Activated naive CD4-positive, alpha-beta T cell treated with anti-CD3 and anti-CD28 coated beads, Interleukin-2, amount 50 U/mL, for 72 hours (primary cell): ENCODE measurements at places on chromosomes 1 and 21. TPM values are rescaled to one million over a fixed set of nuclear protein-coding genes. Genes with fewer than 3 reads are reported as not detected.

Gene IGSF3
- 1.6 TPM for total RNA-seq

Gene PGD
- total RNA-seq = 59.2 TPM

Gene MTFR1L
- 43.9 TPM for total RNA-seq

Gene RAB25
- total RNA-seq = 0.36 TPM

DNA sequence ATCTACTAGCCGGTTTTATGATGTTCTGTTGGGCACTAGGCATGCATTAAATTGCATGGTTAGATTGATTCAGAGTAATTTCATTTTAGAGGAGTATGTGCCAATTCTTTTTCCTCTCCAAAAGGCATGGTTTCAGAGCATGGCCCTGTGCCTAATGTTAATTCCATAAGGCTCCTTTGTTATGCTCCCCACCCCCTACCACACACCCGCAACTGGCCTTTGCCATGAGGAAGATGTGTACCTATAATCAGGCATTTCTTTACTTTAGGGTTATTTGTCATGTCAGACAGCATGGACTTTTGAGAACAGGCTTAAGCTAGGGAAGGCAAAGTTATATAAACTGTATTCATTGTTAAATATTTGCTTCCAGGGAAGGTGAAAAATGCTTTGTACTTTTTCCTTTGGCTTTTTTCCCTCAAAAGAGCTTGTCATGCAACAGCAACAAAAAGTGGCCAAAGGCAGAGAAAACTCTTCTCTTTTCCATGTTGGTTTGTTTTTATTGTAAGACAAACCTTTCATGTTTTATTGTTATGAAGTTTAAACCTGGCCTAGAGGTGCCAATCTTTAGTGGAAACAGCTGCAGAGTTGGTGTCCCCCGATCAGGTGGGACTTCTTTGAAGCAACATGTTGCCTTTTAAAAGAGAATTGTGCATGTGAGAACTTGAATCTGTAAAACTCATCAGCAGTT is 24.3 kb upstream of the NBL1 start:
- DNase-seq = no peak

- no peak for DNase-seq
Measured at GRCh38 chr1:85220756-85221201, 20.0 kb upstream of the SYDE2 start.

DNA sequence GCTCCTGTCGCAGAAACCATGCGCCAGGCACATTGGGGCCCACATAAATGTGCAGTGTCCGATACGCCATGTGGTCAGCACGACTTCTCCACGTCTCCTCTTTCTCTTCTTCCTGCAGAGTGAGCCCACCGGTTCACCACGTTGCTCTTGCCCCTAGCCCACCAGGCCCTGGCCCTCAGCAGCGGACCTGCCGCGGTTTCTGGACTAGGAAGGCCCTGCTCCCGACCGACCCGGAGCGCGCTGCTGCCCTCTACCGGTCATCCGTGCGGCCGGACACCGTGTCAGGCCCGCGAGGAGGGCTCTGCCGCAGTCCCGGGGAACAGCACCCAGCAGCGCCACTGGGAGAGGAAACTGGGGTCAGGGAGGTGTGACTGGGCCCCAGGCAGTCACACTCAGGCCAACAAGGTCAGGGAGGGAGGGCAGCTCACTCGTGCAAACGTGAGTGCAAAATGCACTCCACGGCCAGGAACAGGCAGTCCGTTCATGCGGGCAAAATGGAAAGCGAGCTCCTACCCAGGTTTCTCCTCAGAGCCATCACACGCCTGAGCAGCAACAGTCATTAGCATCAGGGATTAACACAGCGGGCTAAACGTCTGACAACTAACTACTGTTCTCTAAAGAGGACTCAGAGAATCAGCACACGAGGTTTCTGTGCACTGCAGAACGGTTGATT is 13.7 kb downstream of the TLR5 start:
- DNase-seq = peak; percentile 84

- DNase-seq = no peak
Measured at GRCh38 chr1:171717062-171717718, 24.7 kb downstream of the VAMP4 start.

DNA sequence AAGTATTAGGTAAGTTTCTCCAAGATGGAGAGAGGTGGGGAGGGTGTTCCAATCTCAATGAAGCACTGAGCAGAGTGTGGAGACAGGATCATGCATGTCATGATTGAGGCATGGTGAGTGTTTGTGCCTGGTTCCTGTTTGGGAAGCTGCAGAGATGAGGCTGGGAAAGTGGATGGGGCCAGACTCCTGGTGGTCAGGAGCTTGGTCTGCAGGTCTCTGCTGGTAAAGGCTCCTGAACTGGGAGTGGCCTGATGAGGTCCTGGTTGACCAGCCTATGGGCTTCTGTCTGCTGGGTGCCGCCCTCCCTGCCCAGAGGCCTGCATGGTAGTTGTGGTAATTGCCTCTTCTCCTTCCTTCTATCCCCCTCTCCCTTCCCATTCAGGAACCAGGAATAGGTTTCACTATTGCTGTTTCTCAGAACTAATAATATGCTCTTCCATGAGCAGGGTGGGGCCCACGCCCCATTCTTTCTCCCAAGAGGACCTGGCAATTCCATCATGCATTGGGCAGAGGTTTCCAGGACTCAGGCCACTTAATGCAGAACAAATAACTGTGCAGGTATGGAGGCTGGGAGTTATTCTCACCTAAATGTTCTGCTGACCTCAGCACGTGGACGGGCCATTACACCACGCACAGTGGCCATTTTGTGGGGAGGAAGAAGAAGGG is 24.5 kb downstream of the PROK1 start:
- DNase-seq = no peak
